ENCODE measurements at places on chromosomes 5 and 9.

DNA sequence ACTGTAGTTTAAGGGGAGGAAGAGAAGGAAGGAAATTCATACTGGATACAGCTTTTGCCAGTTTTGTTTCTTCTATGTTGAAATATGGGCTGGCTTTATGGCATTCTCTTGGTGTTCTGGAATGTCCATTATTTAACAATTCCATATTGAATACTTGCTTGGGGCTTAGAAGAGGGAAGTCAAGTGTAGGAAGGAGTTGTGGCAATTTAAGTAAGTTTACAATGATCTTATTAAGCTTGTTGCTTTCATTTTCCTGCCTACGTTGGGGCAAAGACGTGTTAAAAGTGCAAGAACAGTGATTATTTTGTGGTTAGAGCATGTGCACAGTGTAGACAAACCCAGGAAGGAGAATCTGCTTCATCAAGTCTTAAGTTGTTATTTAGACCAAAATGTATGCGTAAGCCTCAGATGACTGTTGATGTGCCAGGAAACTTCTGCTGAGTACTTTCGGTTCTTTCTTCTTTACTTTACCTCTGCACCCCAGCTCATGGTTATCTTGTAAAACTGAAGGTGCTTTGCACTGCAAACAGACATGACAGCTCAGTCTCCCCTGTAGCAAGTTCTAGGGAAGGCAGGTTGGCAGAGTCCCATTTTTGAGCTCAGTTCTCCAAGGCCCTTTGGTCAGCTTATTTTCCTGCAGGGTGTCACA is 75.8 kb downstream of the F2RL2 start:
- no peak for DNase-seq

- DNase-seq: no peak
Measured at GRCh38 chr9:107744873-107745272, 255.3 kb upstream of the KLF4 start.

DNA sequence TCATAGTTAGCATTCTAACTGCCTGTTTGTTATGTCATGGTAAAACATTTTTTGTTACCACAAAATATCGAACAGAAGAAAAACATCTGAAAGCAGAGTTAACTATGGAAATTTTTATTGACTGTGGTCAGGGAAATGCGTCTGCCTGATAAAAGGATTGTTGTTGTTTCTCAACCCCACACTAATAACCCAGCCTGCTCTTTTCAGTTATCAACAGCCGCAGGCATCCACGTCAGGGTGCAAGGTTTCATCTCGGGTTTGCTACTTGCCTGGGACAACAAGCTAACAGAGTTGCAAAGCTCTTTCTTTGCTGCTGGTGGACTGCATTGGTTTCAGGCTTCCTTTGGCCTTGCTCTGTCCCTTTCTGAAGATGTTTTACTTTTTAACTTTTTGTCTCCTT is 969.2 kb downstream of the CDH18 start:
- DNase-seq: no peak

GRCh38 chr9:4638968-4639367 is 23.1 kb upstream of the PLPP6 start:
- DNase-seq: no peak

GRCh38 chr9:133604214-133604613 is 5.0 kb downstream of the FAM163B start:
- DNase-seq: no peak

DNA sequence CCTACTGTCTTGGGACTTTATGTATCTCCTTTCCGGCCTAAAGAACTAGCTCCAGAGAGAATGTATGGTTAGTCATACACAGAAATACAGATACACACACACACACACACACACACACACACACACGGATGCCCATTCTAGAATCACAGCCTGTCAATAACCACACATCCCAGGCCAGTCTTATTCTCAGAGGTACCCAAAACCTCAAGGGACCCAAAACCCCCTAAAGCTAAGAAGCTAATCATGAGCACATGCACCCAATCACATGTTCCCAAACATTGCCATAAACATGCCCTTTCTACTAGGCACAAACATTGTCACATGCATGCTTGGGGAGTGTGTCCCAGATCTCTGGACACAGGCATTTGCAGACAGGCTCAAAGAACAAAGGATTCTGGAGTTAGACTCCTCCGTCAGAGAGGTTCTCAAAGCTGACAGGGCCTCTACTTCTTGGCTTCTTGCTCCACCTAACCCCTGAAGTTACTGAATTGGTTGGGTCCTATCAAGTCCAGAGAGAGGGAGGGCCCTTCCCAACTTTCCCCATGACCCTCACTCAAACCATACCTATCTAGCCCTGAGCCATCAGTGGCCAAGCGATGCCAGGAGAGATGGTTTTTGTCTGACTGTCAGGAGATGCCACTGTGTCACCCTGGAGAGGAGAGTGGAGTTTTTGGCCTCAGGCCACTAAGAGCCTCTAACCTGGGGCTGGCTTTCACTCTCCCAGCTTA is 78.7 kb downstream of the NRG2 start:
- DNase-seq: no peak

GRCh38 chr9:126720036-126720435 is 84.8 kb upstream of the ZBTB43 start:
- no peak for DNase-seq

DNA sequence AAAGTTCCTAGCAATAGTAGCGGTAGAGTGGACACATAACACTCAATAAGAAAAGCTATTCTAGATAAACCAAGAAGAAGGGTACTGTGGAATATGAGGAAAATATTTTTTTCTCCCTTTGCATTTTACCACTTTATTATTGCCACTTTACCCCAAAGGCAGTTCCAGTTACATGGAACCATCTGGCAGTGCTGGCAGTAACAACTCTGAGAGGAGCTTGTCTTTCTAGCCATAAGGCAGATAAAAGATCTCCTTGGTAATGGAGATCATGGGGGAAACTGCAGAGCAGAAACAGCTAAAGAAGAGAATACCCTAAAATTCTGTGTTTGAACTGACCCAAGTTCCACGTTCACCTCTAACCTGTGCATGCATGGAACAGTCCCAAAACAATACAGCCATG is 38.5 kb downstream of the UBTD2 start:
- no peak for DNase-seq

- DNase-seq: no peak
Measured at GRCh38 chr9:12785260-12785770, 10.5 kb downstream of the LURAP1L start.

DNA sequence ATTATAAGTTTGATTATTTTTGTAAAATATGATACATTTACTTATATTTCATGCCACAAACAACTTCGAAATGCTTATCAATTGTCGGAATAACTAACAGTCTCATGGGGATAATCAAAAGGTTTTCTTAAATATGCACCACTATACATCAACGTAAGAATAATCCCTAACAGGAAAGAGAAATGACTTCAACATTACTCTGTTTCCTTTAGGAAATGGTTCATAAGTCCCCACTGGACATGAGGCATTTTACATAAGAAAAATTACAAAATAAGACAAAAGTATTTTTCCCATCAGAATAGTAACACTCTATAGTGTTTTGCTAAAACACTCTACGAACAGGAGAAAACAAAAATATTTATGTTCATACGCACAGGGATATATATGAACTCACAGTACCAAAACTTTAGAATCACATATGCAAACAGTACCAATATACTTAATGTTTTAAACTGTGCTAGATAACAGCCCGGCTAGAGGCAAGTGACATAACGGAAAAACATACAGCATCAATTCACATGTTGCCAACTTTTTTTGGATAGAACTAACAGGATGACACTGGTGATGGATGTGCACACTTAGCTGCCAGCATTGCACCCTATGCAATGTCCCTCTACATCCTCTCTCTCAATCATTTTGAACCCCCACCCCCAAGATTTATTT is 120.5 kb downstream of the NFIB start:
- DNase-seq: no peak

- DNase-seq: no peak
Measured at GRCh38 chr9:113519426-113520108, 56.0 kb downstream of the RGS3 start.

GRCh38 chr5:34959323-34959722 is 30.0 kb downstream of the DNAJC21 start:
- DNase-seq: no peak

DNA sequence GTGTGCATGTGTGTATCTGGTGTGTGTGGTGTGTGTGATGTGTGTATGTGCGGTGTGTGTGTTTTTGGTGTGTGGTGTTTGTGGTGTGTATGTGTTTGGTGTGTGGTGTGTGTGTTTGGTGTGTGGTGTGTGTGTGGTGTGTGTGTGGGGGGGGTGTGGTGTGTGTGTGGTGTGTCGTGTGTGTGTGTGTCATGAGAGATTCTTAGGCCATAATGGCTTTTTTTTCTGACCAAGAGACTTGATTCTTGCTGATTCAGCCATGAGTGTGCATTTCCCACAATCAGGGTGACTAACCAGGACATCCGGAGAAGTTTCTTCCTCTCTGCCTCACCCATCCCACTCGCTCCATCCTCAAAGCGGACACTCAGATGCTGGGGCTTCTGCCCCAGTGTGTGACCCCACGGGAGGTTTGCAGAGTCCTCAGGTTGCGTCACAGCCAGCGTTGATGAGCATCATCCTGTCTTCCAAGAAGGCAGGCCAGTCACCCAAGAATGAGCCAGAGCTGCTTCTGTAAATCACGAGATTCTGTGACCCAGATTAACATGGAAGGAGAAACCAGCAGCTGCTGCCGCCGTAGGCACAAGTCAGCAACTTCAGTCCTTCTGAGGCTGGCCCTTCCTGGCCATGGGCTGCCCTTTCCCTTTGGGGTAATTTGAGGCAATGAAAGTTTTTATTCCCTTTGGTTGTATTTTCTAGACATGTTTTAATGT is 12.5 kb upstream of the CTSL start:
- DNase-seq: peak; percentile 28

- no peak for DNase-seq
Measured at GRCh38 chr9:5425006-5425628, 12.6 kb downstream of the PLGRKT start.

DNA sequence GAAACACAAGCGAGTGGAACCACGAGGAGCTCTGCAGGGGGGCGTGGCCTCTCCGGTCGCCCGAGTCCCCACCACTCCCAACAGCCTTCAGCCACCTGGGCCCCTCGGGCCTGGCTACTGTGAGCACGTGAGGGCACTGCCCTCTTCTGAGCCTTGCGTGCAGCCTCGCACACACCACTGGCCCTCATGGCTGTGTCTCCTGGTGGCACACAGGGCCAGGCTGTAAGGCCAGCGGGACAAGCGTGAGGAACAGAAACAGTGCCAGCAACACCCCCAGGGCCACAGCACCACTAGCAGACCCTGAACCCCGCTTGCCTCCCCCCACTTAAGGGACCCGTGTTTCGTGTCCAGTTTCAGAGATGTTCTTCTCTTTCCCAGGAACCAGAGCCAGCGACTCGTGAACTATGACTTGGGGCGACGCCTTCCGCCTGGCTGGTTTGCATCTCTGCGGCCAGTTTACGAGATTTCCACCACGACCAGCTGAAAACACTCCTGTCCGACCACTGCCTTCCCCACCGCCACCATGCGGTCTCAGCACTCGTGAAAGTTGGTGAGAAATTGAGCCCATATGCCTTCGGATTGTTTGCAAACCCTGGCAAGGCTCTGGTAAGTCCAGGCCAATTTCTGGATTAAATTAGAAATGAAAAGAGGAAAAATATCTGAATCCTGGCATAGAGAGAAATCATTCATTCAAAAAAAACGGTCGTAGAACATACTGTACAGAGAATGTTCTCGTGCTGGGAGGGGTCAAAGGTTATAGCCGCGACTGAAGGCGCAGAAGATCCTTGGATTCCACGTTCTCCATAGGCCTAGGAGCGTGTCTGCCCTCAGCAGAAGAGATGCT is 135.6 kb downstream of the ZNF354C start:
- no peak for DNase-seq

GRCh38 chr5:3026099-3026498 is 274.6 kb upstream of the IRX2 start:
- DNase-seq: no peak

- no peak for DNase-seq
Measured at GRCh38 chr9:117771136-117771535, 66.9 kb downstream of the TLR4 start.

- no peak for DNase-seq
Measured at GRCh38 chr9:28365020-28365640, 791.8 kb upstream of the C9orf72 start.

- DNase-seq: no peak
Measured at GRCh38 chr9:82116556-82116955, 128.0 kb downstream of the SPATA31D1 start.

DNA sequence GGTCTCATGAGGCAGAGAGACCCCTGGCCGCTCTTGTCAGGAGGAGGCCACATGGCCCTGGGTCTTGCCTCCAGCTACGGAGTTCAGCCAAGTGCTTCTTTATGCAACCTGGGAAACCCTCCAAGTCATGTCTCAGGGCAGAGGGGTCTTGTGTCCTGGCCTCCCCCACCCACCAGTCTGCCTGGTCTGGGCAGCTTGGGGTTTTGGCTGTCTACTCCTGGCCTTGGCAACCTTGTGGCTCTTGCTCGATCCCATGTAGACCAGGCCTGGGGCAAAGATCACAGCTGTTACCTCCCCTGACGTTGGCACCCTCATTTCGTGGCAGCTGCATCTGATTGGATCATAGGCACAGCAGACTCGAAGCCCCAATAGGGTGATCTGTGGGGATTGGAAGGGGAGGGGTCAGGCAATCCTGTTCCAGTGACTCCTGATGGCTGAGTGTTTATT is 28.4 kb downstream of the JADE2 start:
- DNase-seq: no peak

- no peak for DNase-seq
Measured at GRCh38 chr9:14403081-14403480, 89.1 kb upstream of the NFIB start.

DNA sequence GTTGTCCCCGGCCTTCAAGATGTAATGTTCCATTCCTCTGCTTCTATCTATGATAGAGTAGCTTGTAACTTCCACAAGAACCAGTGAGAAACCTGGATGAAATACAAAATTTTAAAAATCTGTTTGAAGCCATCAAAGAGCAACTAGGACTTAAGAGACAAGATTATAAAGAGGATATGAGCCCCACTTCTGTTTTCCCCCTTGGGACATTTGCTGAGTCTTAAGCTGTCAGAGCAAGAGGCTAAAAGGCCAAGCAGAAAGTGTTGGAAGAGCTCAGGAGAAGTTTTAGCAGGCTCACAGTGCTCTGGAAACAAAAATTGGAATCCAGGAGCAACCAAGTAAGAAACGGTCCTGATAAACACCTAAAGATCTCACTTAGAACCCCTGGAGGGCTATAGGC is 76.1 kb downstream of the ADRB2 start:
- DNase-seq: no peak

DNA sequence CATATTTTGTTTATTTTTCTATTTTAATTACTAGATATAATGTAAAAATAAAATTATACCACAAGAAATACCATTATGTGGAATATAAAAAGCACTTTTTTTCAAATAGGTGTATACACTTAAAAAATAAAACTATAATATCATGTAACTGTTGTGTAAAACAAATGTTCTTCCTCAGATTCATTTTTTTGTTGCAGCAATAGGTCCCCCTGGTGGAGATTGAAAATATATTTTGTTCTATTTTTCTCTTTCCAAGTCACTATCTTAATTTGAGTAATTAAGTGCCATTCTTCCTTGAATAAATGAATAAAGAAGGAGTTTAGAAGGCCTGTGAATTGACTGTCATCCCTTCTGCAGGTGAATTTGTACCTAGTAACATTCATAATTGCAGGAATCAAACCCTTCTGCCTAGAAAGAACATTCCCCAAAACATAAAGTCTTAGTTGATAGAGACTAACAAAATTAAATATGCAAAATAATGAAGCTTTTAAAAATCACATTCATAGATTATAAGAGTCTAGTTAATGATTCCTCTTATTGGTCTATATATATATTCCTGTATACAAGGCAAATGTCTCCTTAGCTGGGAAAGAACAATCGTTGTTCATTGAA is 23.4 kb downstream of the CETN3 start:
- no peak for DNase-seq
